HFFc6 (cell line): ENCODE measurements at places on chromosomes 1 and 21. TPM values are rescaled to one million over a fixed set of nuclear protein-coding genes. Genes with fewer than 3 reads are reported as not detected.

The FCMR gene
- 0.20 to 0.77 TPM (median 0.46 TPM) in 3 replicates for total RNA-seq

- DNase-seq: no peak
Observed at GRCh38 chr21:20388400-20388799, 609.8 kb upstream of the NCAM2 start.

DNA sequence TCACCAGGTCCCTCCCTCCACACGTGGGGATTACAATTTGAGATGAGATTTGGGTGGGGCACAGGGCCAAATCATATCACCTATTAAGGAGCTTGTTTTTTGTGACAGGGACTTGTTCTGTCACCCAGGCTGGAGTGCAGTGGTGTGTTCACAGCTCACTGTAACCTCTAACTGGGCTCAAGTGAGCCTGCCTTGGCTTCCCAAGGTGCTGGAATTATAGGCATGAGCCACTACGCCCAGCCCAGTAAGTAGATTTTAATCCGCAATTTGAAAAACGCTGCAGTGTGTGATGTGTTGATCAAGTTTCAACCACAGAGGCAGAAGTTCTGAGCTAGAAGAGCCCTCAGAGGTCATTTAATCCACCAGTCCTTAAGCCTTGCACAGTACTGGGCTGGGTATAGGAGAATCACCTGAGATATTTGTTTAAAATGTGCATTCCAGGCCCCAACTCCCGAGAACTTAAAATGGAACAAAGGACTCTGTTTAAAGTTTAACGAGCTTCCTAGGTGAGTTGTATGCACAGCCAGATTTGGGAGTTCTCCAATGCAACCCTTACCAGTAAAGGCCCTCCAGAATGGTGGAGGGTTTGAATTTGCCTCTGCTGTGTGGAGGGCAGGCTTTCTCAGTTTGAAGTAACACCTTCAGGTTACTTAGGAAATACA is 13.4 kb downstream of the RPL11 start:
- no peak for DNase-seq

DNA sequence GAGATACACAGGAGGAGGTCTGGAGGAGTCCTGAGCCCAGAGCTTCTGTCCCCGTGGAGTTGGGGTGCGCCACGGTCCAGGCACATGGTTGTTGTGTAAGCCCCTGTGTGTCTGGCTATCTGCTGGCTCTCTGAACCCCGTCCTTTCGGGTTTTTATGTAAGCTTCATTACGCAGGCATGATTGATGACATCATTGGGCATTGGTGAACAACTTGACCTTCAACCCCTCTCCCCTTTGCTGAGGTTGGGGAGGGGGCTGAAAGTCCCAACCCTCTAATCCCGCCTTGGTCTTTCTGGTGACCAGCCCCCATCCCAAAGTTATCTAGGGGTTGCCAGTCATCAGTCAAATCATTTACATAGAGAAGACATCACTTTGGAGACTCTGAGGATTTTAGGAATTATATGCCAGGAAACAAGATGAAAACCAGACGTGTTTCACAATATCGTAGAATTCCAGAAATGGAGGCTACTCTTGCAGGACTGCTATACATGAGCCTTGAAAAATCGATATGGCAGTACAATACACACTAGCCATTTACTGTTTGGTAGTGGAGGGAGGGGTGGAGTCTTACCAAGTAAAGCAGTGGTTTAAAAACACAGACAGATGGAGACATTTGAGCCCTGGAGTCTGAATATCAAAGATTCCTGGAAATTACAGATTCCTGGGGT is 69.8 kb upstream of the SCAF4 start:
- DNase-seq: no peak

The UBL4B gene
- total RNA-seq: 1.7 and 9.1 TPM in 2 replicates

The MYBPH gene
- total RNA-seq: 0.12 TPM in 1 of 3 replicates, not detected in the others

- peak; percentile 41 for DNase-seq
Observed at GRCh38 chr1:193747579-193747978, 561.2 kb upstream of the B3GALT2 start.

The CHAF1B gene
- total RNA-seq: 4.7 to 11.4 TPM (median 8.5 TPM) in 3 replicates

DNA sequence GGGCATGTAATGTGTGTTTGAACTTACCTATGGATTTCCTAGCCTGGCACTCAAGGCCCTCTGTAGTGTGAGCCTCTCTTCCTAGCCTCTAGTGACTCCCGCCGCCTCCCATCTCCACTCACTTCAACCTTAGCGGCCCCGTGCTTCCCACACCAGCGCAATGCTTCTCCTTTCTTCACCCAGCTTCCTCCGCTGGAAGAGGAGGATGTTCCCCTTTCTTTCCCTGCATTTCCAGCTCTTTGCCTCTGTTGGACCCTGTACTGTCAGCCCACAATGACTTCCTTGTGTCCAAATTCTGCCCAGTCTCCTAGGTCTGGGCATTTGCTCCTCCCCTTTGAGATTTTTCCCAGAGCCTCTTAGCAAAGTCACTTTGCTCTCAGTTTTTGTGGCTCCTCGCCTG is 138.1 kb upstream of the IRF2BP2 start:
- no peak for DNase-seq

The DISP3 gene
- not detected in 2 replicates for total RNA-seq

The LEFTY1 gene
- total RNA-seq: not detected in 2 replicates

GRCh38 chr21:32795802-32796559 is 24.4 kb upstream of the PAXBP1 start:
- DNase-seq: no peak

- peak; percentile 32 for DNase-seq
Observed at GRCh38 chr1:58815686-58816071, 31.8 kb upstream of the JUN start.

DNA sequence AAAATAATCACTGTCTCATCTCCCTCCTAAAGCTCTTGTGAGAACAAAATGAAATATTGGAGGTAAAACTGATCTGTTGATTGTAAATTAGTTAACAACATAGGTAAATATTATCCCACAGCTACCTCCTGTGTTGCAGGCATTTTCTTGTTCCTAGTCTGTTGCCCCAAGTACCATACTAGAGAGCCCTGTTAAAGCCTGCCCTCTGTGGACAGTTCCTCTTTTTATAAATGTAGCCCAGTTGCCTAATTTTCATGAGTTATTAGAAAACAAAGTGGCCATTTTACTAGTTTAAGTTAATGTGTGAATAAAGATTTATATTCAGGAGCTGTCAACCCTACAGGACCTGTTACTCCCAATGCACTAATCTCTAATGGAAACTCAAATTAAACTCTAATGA is 180.0 kb upstream of the KCND3 start:
- DNase-seq: no peak

GRCh38 chr1:212166644-212167043 is 118.6 kb upstream of the PPP2R5A start:
- DNase-seq: no peak
